Sigmoid colon (tissue), 7 donors: ENCODE measurements at places on chromosomes 6 and 20. TPM values are rescaled to one million over a fixed set of nuclear protein-coding genes. Genes with fewer than 3 reads are reported as not detected.

- H3K27me3 ChIP-seq = no peaks in the 10 kb centered on the region
- H3K4me1 ChIP-seq = no peaks in the 10 kb centered on the region
- DNase-seq = no peak
- H3K27ac ChIP-seq = no peak overlapping the region
These were observed 110.8 kb downstream of the SNX5 start for GRCh38 chr20:17857639-17858449.

GRCh38 chr20:11502671-11503070, 415.0 kb upstream of the BTBD3 start:
- no peak for DNase-seq
- no peak overlapping the region for H3K27ac ChIP-seq
- no peak overlapping the region for H3K4me3 ChIP-seq
- peaks cover 13% of the 10 kb centered on the region for H3K4me1 ChIP-seq
- no peaks in the 10 kb centered on the region for H3K36me3 ChIP-seq

DNA sequence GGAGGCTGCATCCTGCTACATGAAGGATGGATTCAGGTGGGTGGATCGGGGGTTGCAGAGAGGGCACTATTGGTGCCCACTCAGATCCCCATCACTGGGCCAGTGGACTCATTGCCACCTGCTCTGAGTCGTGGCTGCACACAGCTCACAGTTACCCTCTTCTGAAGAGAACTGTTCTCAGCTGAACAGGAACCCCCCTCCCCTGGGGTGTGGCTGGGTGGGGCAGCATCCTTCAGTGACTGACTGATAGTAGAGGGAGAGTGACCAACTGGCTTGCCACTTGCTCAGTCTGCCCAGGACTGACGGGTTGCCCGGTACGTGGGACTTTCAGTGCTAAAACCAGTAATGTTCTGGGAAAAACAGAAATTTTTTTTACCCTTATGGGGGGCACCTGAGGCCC, 494.0 kb upstream of the CHD6 start:
- no peaks in the 10 kb centered on the region for H3K27me3 ChIP-seq
- H3K27ac ChIP-seq = no peak overlapping the region
- H3K4me3 ChIP-seq = no peak overlapping the region
- no peak for DNase-seq

GRCh38 chr6:111012143-111012452, 30.3 kb downstream of the RPF2 start:
- peaks cover 60% of the 10 kb centered on the region for H3K36me3 ChIP-seq
- H3K4me1 ChIP-seq = no peaks in the 10 kb centered on the region
- no peak for DNase-seq
- no peak overlapping the region for H3K27ac ChIP-seq

GRCh38 chr20:15396900-15397299, 1059.5 kb upstream of the FLRT3 start:
- H3K36me3 ChIP-seq = no peaks in the 10 kb centered on the region
- H3K27me3 ChIP-seq = no peaks in the 10 kb centered on the region
- no peak for DNase-seq
- no peaks in the 10 kb centered on the region for H3K4me1 ChIP-seq

- no peak overlapping the region for H3K4me3 ChIP-seq
- H3K36me3 ChIP-seq = no peaks in the 10 kb centered on the region
- H3K4me1 ChIP-seq = no peaks in the 10 kb centered on the region
These were observed 41.0 kb downstream of the CYP24A1 start for GRCh38 chr20:54132612-54133433.

- no peak overlapping the region for H3K4me3 ChIP-seq
- peaks cover 34% of the 10 kb centered on the region for H3K4me1 ChIP-seq
- H3K36me3 ChIP-seq = no peaks in the 10 kb centered on the region
- no peak overlapping the region for H3K27ac ChIP-seq
- H3K27me3 ChIP-seq = no peaks in the 10 kb centered on the region
These were observed 1.5 kb upstream of the GOPC start for GRCh38 chr6:117603821-117604220.

- H3K36me3 ChIP-seq = no peaks in the 10 kb centered on the region
- peaks cover 7% of the 10 kb centered on the region for H3K4me1 ChIP-seq
- no peaks in the 10 kb centered on the region for H3K27me3 ChIP-seq
- H3K27ac ChIP-seq = no peak overlapping the region
- no peak for DNase-seq
These were observed 47.1 kb upstream of the CD83 start for GRCh38 chr6:14070457-14070856.

- H3K27ac ChIP-seq = no peak overlapping the region
- H3K4me1 ChIP-seq = no peaks in the 10 kb centered on the region
- no peak overlapping the region for H3K4me3 ChIP-seq
- no peaks in the 10 kb centered on the region for H3K36me3 ChIP-seq
- no peak for DNase-seq
These were observed 262.3 kb downstream of the UTRN start for GRCh38 chr6:144547409-144547808.

FKBP1C gene
- polyA plus RNA-seq = not detected

GRCh38 chr20:11728937-11729336, 188.8 kb upstream of the BTBD3 start:
- H3K4me3 ChIP-seq = no peak overlapping the region
- DNase-seq = no peak
- H3K4me1 ChIP-seq = no peaks in the 10 kb centered on the region
- H3K27ac ChIP-seq = no peak overlapping the region

DNA sequence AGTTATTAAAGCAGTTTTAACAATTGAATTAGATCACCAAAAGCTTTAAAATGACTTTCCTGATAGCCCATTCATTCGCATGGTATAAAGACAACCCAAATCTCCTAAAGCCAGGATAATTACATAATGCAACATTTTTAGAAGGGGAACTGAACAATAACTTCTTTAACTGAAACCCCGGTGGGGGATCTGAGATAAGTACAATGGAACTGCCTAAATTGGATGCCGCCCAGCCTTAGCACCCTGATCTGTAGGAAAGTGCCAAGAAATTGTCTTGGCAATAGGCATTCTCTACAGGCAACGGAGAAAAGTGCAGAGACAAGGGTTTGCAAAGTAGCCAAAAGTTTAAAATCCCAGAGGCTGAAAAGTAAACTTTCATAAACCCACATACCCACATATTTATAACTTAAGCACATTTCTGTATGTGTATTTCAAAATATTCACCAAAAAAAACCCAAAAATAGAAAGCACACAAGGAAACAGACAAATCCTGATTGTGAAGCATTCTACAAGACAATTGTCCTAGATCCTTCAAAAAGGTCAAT, 98.8 kb upstream of the BEND6 start:
- no peak overlapping the region for H3K27ac ChIP-seq
- no peaks in the 10 kb centered on the region for H3K36me3 ChIP-seq
- peaks cover 12% of the 10 kb centered on the region for H3K4me1 ChIP-seq
- no peaks in the 10 kb centered on the region for H3K27me3 ChIP-seq
- DNase-seq = no peak
- H3K4me3 ChIP-seq = no peak overlapping the region

DNA sequence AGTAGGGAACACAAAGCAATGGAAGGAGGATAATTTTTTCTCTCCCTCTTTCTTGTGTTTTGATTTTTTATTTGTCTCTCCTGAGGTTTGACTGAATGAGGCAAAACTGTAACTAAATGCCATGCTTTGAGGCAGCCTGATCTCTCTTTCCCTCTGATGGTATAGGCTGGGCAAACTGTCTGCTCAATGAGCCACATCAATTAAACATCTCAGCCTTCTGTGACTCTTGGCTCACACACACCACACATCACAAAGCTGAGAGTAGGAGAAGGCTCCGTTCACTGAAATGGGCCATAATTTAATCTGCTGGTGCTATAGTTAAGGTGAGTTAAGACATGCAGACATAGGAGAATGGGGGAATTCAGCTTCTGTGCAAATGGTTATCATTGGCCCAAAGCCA, 28.1 kb upstream of the SCGN start:
- no peaks in the 10 kb centered on the region for H3K27me3 ChIP-seq
- no peak for DNase-seq
